Neural progenitor cell (in vitro differentiated cells): ENCODE measurements at places on chromosomes 6 and 20. TPM values are rescaled to one million over a fixed set of nuclear protein-coding genes. Genes with fewer than 3 reads are reported as not detected.
A peak's percentile ranks its signal among the peaks of the same experiment; 100 is the strongest.

DNA sequence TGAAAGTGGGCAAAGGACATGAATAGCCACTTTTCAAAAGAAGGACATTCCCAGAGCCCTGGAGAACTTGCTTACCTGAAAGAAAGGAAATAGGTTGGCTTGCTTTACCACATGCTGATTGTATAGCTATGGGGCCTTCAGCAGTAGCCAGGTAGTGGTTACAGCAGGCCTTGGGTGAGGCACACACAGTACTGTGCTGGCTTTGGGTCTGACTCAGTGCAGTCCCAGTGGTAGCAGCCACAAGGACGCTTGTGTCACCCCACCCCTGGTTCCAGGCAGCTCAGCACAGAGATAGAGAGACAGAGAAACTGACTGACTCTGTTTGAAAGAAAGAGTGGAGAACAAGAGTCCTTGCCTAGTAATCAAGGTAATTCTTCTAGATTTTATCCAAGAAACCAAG lies 201.0 kb upstream of the EYS start:
- DNase-seq: no peak

DNA sequence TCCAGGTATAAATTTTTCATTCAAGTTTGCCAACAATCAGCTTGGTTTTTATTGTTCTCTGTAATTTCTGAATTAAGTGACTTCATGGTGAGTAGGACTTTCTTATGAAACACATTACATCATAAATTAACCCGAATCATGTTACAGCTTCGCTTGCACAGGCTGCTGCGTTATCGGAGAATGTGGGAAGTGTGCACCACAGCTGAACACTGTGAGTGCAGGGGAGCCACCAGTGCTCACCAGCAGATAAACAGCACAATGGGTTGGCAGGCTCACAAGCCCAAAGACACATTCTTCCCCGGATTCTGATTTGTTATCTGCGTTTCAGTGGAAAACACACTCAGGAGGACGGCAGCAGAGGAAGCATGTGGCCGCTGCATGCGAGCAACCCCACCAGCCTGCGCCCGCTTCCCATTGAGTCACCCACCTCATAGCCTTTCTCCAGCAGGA lies 121.1 kb downstream of the GMDS start:
- no peak for DNase-seq

The SCUBE3 gene
- 9.0 and 11.4 TPM in 2 replicates for total RNA-seq

DNA sequence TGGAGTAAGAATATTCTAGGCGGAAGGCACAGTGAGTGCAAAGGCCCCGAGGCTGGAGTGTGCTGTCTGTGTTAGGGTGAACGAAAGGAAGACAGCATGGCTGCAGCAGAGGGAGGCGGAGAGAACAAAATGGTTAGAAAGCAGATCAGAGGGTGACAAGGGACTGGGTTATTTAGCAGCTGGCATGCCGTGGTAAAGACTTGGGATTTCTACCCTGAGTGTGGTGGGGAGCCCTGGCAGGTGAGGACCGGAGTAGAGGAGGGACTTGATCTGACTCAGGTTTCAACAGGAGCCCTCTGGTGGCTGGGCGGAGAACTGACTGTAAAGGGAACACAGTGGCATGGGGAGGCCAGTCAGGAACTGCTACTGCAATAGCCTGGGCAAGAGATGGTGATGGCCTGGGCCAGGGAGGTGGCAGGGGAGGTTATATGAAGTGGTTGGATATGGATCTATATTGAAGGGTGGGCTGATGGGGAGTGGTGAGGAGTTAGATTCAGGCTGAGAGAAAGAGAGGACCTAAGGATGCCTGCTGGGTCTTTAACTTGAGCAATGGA lies 38.0 kb downstream of the PIM1 start:
- peak; percentile 82 for DNase-seq

- no peak for DNase-seq
These were observed 612.5 kb upstream of the HS3ST5 start for GRCh38 chr6:114955363-114955762.

The APCDD1L gene
- not detected in 2 replicates for total RNA-seq

- DNase-seq: peak; percentile 16
These were observed 1.6 kb downstream of the TENT5A start for GRCh38 chr6:81750681-81751387.

GRCh38 chr20:35674921-35675320 lies 10.2 kb upstream of the CPNE1 start:
- no peak for DNase-seq

The FAM217A gene
- total RNA-seq: not detected in 2 replicates

- DNase-seq: no peak
These were observed 39.2 kb downstream of the SRSF3 start for GRCh38 chr6:36633370-36633769.

The TMEM30A gene
- 61.2 and 86.0 TPM in 2 replicates for total RNA-seq

- DNase-seq: peak; percentile 40
These were observed 193.6 kb upstream of the CST7 start for GRCh38 chr20:24755411-24755922.

The HLA-DQB1 gene
- 4.7 and 6.6 TPM in 2 replicates for total RNA-seq

- no peak for DNase-seq
These were observed 42.4 kb upstream of the EYA4 start for GRCh38 chr6:133198725-133199124.
